ENCODE measurements at places on chromosomes 12 and 14. TPM values are rescaled to one million over a fixed set of nuclear protein-coding genes. Genes with fewer than 3 reads are reported as not detected.
A peak's percentile ranks its signal among the peaks of the same experiment; 100 is the strongest.

DNA sequence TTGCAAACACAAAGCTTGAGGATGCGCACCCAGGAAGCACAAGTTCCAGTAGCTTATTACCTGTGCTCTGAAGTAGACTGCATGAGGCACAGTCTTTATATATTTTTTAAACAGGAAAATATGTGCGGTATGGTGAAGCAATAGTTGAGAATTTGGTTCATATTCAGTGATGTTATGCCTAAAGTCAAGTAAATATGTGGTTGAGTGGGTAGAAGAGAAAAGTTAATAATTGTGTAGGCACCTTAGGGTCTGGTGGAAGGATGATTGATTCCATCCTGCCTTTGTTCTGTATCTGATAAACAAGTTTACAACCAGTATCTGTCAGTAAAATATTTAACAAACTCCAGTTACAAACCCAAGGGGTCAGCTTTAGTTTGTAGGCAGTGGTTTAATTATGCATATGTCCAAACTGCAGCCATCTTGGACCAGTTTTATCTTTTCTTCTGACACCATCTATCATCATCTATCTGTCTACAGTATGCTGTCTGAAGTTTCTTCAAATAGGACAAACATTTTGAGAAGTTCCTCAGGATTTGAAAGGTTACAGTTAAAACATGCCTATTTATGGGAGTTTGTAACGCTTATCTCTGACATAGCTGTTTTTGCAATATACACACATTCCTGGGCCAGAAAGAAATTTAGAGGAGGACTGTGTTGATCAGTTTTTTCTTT, 10.8 kb downstream of the SINHCAF start:
- no peaks in the 10 kb centered on the region for H3K27me3 ChIP-seq
- H3K27ac ChIP-seq = no peak overlapping the region
- H3K36me3 ChIP-seq = no peaks in the 10 kb centered on the region
- no peaks in the 10 kb centered on the region for H3K4me1 ChIP-seq
- H3K4me3 ChIP-seq = no peak overlapping the region

GRCh38 chr12:44717612-44718011, 158.5 kb downstream of the NELL2 start:
- H3K27me3 ChIP-seq = no peaks in the 10 kb centered on the region
- DNase-seq = no peak
- H3K27ac ChIP-seq = no peak overlapping the region
- H3K4me1 ChIP-seq = no peaks in the 10 kb centered on the region

The TAS2R19 gene
- 3.6 TPM for total RNA-seq

GRCh38 chr12:8466241-8466640, 10.5 kb downstream of the CLEC6A start:
- H3K36me3 ChIP-seq = no peaks in the 10 kb centered on the region
- H3K4me1 ChIP-seq = no peaks in the 10 kb centered on the region
- H3K27ac ChIP-seq = no peak overlapping the region
- no peak for DNase-seq

GRCh38 chr12:131609762-131610161, 101.1 kb upstream of the SFSWAP start:
- H3K36me3 ChIP-seq = no peaks in the 10 kb centered on the region
- peaks cover 7% of the 10 kb centered on the region for H3K4me1 ChIP-seq
- H3K4me3 ChIP-seq = no peak overlapping the region
- DNase-seq = no peak

The RBP5 gene
- total RNA-seq = 0.49 TPM

DNA sequence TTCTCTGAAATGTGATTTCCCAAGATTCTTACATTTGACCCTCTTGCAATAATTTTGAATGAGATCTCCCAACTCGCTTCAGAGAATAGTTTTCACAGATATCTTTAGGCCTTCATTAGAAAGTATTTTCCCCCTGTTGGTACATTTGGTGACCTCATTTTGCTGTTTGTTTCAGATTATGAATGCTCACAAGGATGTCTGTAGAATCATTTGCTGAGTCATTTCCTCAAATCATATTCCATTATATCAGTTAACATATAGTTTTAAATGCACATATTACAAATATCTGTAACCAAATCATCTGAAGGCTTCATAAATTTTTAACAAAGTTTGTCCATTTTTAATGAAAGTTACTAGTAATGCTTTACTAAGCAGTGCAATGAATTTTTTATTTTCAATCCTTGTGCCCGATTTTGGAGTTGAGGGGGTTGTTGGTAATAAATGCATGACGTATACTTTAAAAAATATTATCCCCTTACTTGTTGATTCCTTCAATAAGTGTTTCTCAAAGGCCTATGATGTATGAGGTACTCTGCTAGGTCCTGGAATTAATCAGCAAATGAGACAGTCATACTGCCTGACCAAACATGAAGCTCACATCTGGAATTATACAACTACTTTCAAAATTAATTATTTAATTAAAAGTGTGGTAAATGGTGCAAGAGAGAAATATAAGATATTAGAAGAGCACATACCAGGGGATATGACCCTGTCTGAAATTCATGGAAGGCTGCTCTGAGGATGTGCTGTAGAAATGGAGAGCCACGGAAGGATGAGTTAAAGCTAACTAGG, 126.9 kb upstream of the RAP1B start:
- no peaks in the 10 kb centered on the region for H3K27me3 ChIP-seq
- no peak overlapping the region for H3K27ac ChIP-seq
- H3K4me3 ChIP-seq = no peak overlapping the region
- no peaks in the 10 kb centered on the region for H3K36me3 ChIP-seq
- DNase-seq = peak; percentile 23

DNA sequence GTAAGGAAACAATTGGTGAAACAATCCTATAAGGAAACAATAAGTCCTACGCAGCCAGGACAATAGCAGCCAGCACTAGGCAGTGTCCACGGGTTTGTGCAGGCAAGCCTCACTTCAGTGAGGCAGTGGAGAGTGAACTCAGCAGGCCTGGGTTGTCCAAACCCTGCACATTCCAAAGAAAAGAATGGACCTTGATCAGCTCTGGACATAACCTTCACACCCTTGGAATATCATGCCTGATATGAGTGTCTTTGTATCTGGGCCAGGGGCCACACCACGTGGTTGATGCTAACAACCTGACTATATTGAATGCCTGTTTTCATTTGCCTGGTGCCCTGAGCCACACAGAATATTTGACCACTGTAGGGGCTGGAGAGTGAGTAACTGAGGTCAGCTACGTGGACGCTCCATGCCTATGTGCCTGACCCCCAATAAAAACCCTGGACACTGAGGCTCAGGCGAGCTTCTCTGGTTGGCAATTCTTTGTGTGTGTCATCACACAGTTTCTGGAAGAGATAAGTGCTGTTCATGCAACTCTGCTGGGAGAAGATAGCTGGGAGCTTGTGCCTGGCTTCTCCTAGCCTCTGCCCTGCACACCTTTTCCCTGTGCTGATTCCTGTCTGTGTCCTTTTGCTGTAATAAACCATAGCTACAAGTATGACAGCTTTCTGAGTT, 81.4 kb upstream of the NCOR2 start:
- H3K27ac ChIP-seq = no peak overlapping the region
- no peak overlapping the region for H3K4me3 ChIP-seq
- no peaks in the 10 kb centered on the region for H3K36me3 ChIP-seq
- H3K27me3 ChIP-seq = no peaks in the 10 kb centered on the region
- peaks cover 46% of the 10 kb centered on the region for H3K4me1 ChIP-seq

DNA sequence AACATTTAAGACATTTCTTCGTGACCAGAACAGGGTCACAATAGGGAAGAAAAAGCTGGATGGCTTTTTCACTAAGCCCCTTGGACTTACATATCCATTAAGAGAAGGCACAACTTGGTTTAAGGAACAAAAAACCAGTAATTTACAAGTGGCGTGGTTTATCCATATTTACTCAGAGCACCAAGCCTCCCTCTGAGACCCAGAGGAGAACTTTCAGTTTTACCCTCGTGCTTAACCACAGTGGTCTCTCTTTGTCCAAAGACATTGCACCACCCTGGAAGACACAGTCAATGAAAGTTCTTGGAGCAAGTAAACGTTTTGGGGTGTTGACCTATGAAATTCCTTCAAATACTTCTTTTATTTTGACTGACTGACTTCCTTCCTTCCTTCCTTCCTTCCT, 52.5 kb downstream of the SSPN start:
- H3K4me1 ChIP-seq = no peaks in the 10 kb centered on the region
- no peak overlapping the region for H3K27ac ChIP-seq
- no peak overlapping the region for H3K4me3 ChIP-seq

GRCh38 chr12:97169889-97170567, 263.0 kb downstream of the NEDD1 start:
- no peaks in the 10 kb centered on the region for H3K27me3 ChIP-seq
- no peaks in the 10 kb centered on the region for H3K36me3 ChIP-seq
- DNase-seq = peak; percentile 8
- no peak overlapping the region for H3K27ac ChIP-seq

DNA sequence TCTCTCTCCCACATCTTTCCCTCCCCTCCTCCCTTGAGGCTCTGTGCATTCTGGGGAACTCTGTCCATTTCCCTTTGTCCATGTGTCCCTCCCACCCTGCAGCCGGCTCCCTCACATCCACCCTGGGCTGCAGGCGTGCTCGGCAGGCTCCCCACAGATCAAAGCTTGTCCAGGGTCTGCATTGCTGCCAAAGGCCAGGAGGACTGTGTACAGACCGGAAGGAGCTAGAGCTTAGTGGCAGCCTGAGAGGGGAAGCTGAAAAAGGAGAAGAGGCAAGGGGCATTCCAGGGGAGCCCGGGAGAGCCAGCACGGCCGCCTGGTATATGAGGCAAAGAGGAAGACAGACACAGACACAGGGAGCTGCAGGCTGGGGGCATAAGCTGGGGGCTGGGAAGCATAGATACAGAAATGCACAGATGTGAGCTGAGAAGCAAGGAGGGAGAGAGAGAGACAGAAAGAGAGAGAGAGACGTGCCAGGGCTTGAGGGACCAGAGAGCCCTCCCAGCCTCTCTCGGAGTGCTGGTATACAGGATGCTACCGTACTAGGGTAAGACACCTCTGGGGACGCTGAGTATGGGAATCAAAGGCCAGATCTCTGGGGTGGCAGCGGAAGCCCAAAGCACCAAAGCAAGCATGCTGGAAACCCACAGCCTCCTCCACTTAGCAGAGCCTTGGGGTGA, 3.3 kb downstream of the CD4 start:
- peak; percentile 72 for DNase-seq
- H3K36me3 ChIP-seq = no peaks in the 10 kb centered on the region
- peaks cover 3% of the 10 kb centered on the region for H3K27me3 ChIP-seq
- peaks cover 18% of the 10 kb centered on the region for H3K4me1 ChIP-seq
- H3K4me3 ChIP-seq = no peak overlapping the region
- H3K27ac ChIP-seq = peak overlapping the region; percentile 47

The TTLL5 gene
- 14.1 TPM for total RNA-seq

- no peak overlapping the region for H3K27ac ChIP-seq
- no peak for DNase-seq
- H3K4me1 ChIP-seq = no peaks in the 10 kb centered on the region
Measured at GRCh38 chr12:27696864-27697564, 767 bp downstream of the REP15 start.

- no peaks in the 10 kb centered on the region for H3K4me1 ChIP-seq
- no peak overlapping the region for H3K27ac ChIP-seq
- H3K4me3 ChIP-seq = no peak overlapping the region
- no peaks in the 10 kb centered on the region for H3K27me3 ChIP-seq
- H3K36me3 ChIP-seq = no peaks in the 10 kb centered on the region
Measured at GRCh38 chr12:75658286-75658685, 146.9 kb upstream of the KRR1 start.

Measured in muscle of leg (tissue), 16 donors.